Astrocyte of the cerebellum (primary cell): ENCODE measurements at places on chromosomes 4 and X.

DNA sequence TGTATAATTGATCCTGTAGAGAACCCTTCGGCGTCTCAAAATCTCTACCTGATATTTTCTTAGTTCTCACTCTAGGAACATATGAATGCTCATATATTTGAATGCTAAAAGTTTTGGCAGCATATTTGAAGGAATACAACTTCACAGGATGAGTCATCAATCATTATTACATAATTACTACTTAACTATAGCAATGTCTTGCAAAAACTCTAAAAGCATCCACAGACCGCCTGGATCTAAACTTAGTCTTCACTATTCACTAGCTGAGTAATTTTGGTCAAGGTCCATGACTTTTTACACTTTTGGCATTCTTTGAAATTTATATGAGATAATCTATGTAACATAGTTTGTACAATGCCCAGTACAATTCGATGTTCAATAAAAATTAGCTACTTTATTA, 194.7 kb downstream of the DTHD1 start:
- DNase-seq: no peak

DNA sequence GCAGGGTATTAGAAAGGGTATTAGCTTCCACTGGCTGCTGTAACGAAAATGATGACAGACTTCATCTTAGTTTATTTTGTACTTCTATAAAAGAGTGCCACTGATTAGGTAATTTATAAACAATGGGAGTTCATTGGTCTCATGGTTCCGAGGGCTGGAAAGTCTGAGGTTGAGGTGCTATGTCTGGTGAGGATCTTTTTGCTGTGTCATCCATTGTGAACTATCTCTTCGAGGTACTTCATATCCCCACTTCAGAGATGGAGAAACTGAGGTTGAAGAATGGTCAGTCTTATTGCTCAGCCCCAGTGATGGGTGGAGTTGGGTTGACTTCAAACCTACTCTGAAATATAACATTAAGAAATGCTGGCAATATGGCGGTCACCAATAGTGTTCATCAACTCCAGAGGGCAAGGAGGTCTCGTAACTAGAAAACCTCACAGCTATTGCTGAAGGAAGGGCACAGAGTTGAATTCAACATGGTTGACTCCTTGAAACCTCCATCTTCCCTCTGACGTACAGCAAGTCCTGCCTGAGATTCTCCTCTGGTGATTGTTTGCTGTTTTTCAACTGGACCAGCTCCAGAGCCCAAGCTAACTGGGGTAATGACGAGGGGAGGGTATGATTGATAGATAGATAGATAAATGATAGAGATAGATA, 53.6 kb upstream of the SHOX start:
- no peak for DNase-seq

GRCh38 chr4:23922013-23922412, 32.2 kb upstream of the PPARGC1A start:
- DNase-seq: no peak

DNA sequence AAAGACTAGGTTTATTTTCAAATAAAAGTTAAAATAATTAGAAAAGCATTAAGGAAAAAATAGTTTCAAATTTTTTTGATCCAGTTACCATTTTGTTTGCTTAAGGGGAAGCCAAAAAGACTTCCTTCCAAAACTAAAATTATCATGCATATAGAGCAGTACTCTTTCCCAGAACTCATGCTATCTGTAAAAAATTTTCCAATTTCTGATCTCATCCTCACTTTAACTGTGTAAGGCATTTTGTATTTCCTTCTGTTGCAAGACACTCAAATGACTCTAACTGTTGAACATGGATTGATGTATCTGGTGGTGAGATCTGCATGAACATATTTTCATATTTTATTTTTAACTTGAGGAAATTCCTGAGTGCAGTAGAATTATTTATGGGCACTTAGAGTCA, 150.1 kb downstream of the ADAM29 start:
- no peak for DNase-seq

DNA sequence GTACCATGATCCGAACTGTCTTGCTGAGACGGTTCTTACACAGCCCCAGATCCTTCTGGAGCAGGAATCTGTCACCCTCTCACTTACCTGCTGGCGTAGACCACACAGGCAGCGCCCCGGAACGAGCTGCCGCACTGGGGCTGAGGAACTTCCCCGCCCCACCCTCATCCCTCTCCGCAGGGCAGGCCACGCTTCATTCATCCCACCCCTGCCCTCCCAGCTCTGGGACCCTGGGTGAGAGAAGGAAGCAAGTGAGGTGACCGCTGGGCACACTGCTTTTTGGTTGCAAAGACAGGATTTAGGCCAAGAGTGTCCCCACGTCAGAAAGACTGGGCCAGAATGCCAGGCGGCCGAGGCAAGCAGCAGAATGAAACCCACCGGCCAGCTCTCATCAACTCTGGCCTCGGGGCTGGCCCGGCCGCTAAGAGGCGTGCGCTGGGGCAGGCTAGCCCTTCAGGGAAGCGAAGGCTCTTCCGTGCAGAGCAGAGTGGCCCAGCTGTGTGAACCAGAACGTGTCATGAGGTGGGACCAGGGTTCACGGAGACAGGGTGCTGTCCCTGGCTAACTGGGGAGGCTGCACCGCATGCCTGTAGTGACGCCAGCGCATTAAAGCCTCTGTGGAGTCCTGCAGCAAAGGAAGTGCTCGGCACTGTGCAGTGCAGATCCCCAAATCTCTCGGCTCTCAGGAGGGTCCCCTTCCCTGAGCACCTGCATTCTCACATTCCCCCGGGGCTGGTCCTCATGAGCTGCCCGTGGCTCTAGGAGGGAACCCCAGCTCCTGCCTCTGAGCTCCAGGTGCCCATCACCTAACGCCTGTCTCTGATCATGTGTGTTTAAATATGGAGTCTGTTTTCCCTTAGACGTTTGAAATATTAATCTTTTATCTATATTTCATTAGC, 6.4 kb downstream of the LRPAP1 start:
- no peak for DNase-seq

DNA sequence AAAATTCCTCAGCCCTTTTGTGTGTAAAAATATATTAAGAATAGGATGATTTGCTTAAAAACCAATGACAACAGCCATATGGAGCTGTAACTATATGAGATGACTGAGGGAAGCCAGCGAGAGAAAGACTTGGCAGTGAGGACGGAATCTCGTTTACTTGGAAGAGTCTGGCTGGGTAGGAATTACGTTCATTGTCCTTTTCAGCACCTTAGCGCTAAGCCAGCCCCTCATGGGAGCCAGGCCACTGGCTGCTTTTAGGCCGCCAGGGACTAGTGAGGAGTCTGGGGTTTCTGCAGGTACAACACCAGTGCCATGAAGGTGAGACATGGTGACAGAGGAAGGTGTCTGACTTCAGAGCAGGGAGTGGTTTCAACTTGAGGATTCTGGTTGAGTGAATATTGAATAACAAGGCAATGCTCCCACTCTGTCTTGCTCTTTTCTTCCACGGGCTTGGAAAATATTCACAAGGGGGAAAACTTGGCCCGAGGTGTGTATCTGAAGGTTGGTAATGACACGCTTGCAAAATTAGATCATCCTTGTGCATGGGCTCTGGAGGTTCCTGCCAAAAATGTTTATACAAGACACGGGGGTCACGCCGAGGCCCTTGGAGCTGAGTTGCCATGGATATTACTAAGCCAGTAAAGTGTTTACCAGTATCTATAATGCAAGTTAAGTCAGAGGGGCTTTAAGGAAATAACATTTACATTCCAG, 17.4 kb downstream of the KLF3 start:
- DNase-seq: peak; percentile 80

- no peak for DNase-seq
Measured at GRCh38 chrX:24542756-24543155, 77.7 kb downstream of the PDK3 start.

DNA sequence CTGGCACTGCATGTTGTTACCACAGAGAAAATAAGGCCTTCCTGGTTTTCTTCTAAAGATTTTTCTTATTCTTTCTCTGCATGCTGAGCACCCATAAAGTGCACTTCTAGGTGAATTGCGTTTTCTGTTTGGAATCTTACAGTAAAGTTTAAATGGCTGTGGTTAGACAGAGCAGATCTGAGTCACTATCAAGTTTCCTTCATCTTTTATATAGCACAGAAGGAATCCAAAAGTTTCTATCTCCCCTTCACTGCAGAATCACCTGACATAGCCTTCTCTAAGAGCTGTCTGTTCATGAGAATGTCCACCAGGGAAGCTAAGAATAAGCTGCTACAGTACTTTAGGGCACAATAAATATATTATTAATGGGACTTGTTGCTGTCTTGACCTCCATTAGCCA, 455.5 kb upstream of the FAM241A start:
- DNase-seq: no peak

DNA sequence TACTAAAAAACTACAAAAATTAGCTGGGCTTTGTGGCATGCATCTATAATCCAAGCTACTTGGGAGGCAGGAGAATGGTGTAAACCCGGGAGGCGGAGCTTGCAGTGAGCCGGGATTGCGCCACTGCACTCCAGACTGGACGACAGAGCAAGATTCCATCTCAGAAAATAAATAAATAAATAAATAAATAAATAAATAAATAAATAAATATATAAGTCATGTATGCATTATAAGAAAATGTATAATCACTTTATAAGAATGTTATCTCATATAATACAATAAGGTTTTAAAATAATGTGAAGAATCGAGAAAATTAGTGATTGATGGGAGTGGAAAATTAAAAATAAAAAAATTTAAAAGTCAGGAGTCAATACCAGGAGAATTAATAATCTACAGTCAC, 127.5 kb downstream of the GALNTL6 start:
- no peak for DNase-seq

DNA sequence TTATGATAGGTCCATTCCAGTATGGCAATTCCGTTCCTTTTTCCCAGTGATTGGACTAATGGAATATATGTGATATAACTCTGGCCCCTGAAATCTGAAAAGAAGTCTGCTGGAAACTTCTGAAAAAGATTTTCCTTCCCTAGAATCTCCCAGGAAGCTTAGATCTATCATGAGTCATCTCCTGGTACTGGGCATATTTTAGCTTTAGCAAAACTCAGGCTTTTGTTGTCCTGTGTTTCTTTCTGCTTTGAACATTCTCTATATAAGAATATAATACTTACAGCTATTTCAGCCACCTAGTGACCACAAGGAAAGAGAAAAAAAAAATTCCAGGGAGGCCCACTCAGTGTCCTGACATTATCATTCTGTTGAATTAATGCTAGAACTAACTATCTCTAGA, 597.2 kb upstream of the GRIA3 start:
- no peak for DNase-seq

- DNase-seq: no peak
Measured at GRCh38 chrX:119121341-119121740, 6.3 kb downstream of the KIAA1210 start.

DNA sequence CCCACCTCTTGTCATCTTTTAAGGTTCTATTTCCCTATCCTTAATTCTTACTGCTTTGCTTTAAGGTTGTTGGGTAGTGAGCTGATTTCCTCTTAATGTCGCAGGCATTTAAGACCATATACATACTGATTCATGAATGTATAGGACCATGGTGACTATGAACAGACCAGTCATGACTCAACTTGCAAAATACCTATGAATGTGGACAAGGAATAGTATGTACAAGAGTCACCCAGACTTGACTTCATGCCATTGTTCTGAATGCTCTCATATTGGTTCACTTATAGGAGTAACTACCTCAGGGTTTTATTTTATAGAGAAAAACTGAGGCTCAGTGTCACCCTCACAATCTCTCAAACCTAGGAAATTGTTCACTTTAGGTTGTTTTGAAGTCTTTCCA, 44.3 kb downstream of the CCNG2 start:
- no peak for DNase-seq

DNA sequence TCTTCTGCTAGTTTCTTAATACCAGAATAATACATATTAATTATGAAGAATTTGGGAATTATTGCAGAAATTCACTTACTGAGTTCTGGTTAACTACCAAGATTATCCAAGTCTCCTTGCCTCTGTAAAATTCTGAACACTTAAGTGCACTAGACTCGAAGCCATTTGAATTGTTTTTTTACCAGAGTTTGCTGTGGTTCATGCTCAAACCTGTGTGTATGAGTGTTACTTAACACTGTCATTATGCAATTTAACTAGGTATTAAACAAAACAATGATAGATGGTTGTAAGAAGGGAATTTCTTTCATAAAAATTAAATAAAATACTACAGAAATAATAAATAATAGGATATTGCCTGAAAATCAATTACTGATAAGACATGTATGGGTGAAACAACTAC, 145.6 kb upstream of the FAT4 start:
- no peak for DNase-seq

GRCh38 chr4:172232966-172233365, 419.8 kb downstream of the GALNTL6 start:
- DNase-seq: no peak

DNA sequence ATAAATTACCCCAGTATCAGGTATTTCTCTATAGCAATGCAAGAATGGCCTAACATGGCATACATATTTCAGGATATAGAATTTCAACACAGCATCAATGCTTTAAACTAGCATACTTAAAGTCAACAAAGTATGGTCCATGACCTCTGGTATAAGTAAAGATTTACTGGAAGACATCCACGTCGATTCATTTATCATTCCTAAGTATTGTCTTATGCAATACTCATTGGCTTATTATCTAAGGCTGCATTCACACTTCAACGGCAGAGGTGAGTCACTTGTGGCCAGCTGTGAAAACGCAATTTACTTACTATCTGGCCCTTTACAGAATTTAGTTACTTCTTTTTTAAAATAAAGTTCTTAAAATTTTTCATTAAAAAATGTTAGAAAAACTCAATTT, 42.6 kb downstream of the ADGRA3 start:
- peak; percentile 80 for DNase-seq

- no peak for DNase-seq
Measured at GRCh38 chrX:24153178-24153795, 3.8 kb downstream of the ZFX start.

- no peak for DNase-seq
Measured at GRCh38 chr4:169330095-169330494, 59.3 kb upstream of the SH3RF1 start.

DNA sequence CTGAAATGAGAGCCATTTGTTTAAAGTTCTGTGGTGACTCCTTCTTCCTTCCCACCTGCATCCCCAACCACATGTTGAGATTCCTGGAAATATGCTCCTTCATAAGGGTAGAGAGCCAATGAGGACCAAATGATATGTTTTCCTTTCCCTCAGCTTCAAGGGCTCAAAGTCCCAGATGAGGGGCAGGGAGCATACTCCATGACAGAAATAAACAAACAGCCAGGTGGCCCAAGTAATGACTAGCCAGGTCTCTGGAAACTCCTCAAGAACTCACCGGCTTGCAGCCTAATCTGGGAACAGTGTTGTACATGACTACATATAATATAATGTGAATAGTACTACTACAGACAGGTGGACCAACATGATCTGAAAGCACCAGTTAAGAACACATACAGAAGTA, 392.3 kb downstream of the PACRGL start:
- no peak for DNase-seq
